Activated CD4-positive, alpha-beta T cell treated with anti-CD3 and anti-CD28 coated beads, Interleukin-2, amount 50 U/mL, for 48 hours (primary cell): ENCODE measurements at places on chromosomes 2 and 18.

DNA sequence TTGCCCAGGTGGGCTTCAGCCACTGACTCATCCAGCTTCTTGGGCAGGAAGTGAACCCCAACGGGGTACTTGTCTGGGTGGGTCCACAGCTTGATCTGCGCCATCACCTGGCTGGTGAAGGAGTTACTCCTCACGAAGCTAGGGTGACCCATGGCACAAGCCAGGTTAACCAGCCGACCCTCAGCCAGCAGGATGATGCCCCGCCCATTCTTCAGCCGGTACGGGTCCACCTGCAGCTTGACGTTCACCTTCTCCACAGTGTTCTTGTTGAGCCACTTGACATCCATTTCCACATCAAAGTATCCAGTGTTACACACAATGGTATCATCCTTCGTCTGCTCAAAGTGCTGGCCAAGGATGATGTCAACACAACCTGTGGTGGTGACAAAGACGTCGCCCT, 121.3 kb upstream of the NXPH2 start:
- DNase-seq, result no peak

DNA sequence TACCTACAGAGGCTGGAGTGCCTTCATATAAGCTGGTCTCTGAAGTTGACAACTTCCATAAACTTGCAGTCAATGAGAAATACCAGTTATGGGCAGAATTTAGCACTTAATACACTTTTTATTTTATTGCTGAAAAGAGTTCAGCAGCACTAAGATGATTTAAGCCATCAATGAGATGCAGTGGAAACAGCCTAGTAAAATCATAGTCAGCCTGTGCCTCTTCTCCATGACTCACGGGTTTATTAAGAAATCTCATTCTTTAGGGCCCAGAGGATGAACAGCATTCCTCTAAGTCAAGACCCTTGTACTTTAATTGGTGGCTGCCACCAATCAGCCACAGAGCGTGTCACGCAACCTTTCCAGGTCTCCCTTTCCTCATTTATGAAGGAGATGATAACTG, 1357.9 kb upstream of the CELF4 start:
- no peak for DNase-seq

DNA sequence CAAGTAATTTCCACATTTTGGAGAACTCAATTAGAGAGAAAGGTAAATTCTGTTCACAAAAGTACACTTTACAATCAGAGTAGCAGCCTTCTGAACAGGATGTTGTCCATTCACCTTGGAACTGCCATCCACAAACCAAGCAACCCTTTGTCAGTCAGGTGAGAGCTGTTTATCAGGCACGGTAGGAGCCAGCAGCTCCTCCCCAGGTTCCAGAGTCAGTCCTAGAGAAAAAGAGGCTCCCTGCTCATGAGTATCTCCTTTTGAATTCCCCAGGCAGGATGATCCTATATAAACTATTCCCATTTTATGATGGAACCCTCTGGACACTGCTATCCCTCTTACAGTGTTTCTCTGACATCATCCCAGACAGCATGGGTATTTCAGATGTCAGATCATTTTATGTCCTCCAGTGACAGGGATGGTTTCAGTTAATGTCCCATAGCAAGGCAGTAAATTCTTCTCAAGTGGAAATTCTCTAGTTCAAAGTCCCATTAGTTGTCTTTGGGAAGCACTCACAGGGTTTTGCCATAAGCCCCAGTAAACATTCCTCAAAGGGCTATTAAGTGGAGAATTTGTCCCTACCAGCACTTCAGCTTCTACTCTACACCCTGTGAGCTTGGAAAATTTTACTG, 34.5 kb upstream of the CSRNP3 start:
- no peak for DNase-seq

GRCh38 chr2:12296915-12297314, 419.8 kb upstream of the TRIB2 start:
- no peak for DNase-seq
